CD8-positive, alpha-beta memory T cell (primary cell): ENCODE measurements at places on chromosomes 3 and 15. TPM values are rescaled to one million over a fixed set of nuclear protein-coding genes. Genes with fewer than 3 reads are reported as not detected.

The MYD88 gene
- 35.9 TPM for total RNA-seq

DNA sequence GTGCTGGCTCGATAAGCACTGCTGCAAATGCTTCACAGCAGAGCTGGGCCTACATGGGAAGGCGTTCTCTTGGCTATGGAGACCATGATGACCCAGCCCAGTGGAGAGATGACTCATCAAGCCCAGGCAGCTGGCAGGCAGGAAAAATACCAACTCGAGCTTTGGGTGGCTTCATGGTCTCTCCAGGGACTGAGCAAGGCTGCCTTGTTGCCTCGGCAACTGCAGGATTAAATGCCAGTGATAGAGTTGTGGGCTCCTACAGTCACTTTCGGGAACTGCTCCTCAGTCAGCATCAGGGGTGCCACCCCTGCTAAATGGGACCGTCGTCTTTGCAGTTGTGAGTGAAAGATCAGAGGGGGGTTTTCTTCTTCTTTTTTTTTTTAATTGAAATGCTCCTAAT, 54.6 kb upstream of the MYZAP start:
- DNase-seq, result no peak
- no peaks in the 10 kb centered on the region for H3K36me3 ChIP-seq
- H3K4me3 ChIP-seq, result no peak overlapping the region
- no peaks in the 10 kb centered on the region for H3K4me1 ChIP-seq

DNA sequence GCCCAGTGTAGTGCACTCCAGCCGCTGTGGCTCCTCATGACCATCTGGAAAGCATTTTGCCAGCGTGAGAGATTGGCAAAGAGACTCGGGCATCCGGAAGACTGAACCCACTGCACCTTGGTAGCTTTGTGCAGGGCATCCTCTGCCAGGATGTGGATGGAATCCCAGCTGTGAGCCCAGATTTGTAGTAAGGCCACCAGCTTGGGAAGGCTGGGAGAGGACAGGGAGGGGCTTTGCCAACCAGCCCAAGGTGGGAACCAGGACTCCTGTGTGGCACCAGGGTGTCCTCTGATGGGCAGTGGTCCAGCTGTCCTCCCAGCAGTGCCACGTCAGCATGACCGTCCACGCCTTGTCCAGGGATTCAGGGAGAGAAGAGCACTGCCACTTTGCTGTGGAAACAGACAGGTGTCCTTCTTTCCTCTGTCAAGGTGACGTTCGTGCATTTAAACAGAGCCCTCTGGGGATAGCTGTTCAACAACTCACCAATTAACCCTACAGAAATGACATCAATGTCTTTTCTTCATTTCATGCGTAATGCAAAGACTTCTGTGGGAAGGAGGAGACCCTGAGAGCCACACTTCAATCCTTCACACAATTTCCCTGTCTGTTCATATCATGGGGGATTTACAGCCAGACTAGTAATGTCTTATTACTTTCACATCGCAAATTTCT, 19.1 kb downstream of the KLF15 start:
- H3K27me3 ChIP-seq, result no peaks in the 10 kb centered on the region
- H3K4me1 ChIP-seq, result no peaks in the 10 kb centered on the region
- no peak overlapping the region for H3K4me3 ChIP-seq
- H3K27ac ChIP-seq, result no peak overlapping the region

DNA sequence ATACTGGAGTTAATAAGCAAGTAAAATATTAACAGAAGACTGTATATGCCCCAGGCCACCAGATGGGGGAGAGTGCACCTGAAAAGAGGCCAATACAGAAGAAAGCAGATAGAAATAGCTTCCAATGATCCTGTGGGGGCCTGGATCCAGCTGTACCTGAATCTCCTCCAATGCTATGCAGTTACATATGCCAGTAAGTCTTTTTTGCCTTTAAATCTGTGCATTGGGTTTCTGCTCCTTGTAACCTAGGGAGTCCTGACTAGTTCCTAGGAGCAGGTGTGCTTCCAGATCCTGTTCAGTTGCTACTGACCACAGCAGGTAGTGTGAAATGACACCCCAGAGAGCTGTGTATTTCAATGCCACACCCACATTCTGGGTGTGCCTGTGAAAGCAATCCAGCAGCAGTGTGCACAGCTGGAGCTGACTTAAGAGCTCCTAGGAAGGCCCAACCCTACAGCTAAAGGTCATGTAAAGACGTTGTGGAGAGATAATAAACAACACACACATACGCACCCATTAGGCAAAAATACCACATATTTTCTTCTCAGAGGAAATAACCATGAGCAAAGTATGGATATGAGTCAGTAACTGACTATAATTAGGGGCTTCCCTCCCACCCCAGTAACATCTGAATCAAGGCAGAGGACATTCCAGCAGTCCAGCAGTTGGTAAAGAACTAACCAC, 62.2 kb upstream of the AKAP13 start:
- H3K4me3 ChIP-seq, result no peak overlapping the region
- H3K36me3 ChIP-seq, result no peaks in the 10 kb centered on the region
- H3K27me3 ChIP-seq, result no peaks in the 10 kb centered on the region
- H3K4me1 ChIP-seq, result peaks cover 34% of the 10 kb centered on the region

- no peaks in the 10 kb centered on the region for H3K36me3 ChIP-seq
- peaks cover 5% of the 10 kb centered on the region for H3K4me1 ChIP-seq
- peak overlapping the region; percentile 30 for H3K27ac ChIP-seq
- H3K27me3 ChIP-seq, result peaks cover 28% of the 10 kb centered on the region
- DNase-seq, result no peak
- peak overlapping the region; percentile 19 for H3K4me3 ChIP-seq
These were observed 1.0 kb upstream of the IGF2BP2 start for GRCh38 chr3:185825639-185826481.

DNA sequence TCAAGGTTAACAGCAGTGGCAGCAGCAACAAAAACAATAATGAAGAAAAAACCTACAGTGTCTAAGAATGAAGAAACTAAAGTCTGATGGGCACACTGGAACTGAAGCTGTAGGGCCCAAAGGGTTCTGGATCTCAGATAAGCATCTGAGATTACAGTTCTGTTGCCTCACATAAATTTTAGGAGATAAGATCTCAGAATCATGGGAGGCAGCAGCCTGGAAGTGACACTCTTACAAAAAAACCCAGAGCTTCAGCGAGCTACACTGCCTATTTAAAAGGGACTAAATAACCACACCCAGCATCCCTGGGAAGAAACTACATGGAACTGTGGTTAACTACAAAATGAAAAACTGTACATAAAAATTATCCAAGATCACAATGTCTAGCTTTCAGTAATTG, 61.2 kb downstream of the PLD1 start:
- no peaks in the 10 kb centered on the region for H3K36me3 ChIP-seq
- H3K27me3 ChIP-seq, result no peaks in the 10 kb centered on the region
- no peak overlapping the region for H3K27ac ChIP-seq
- no peak overlapping the region for H3K4me3 ChIP-seq
- DNase-seq, result no peak

DNA sequence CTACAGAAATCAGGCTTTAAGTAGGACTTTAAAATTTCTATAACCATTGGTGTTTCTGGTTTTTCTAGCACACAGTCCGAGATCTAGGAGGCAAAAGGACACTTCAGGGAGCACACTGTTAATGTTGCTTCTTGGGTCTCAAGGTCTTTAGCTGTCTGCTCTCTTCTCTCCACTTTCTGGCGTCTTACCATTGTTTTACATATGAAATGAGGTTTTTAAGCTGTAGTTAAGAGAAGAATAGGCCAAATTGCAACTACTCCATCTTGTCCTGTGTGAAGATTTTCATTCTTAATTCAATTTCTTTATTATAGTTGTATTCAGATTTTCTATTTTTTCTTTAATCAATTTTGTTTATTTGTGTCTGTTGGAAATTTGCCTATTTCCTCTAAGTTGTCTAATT, 151.4 kb downstream of the WNT7A start:
- H3K4me3 ChIP-seq, result no peak overlapping the region
- no peaks in the 10 kb centered on the region for H3K4me1 ChIP-seq
- no peak for DNase-seq

The RSL24D1 gene
- total RNA-seq, result 145 TPM

GRCh38 chr15:100108846-100109245, 232.9 kb downstream of the ADAMTS17 start:
- no peak for DNase-seq
- no peak overlapping the region for H3K4me3 ChIP-seq
- H3K4me1 ChIP-seq, result peaks cover 18% of the 10 kb centered on the region

The TLR9 gene
- total RNA-seq, result 0.16 TPM

GRCh38 chr3:52838561-52839267, 3.9 kb upstream of the MUSTN1 start:
- no peak overlapping the region for H3K4me3 ChIP-seq
- peaks cover 24% of the 10 kb centered on the region for H3K4me1 ChIP-seq
- DNase-seq, result peak; percentile 18

DNA sequence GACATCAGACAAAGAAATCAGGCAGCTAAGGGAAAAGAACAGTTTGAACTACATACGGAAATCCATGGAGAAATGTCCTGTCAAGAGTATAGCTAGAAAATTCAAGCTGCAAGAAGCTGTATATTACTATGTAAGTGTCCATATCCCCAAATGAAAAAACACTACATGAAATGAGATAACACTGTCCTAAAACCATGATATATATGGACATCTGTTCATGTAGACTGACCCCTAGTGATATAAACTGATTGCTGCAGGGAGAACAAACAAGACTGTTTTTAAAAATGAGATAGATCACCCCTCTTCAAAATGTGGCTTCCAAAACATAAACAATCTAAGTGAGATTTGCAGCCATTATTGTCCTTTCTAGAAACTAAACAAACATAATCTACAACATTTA, 985.6 kb downstream of the EPHA3 start:
- no peak overlapping the region for H3K4me3 ChIP-seq
- no peaks in the 10 kb centered on the region for H3K27me3 ChIP-seq
- no peaks in the 10 kb centered on the region for H3K36me3 ChIP-seq
- H3K27ac ChIP-seq, result no peak overlapping the region

DNA sequence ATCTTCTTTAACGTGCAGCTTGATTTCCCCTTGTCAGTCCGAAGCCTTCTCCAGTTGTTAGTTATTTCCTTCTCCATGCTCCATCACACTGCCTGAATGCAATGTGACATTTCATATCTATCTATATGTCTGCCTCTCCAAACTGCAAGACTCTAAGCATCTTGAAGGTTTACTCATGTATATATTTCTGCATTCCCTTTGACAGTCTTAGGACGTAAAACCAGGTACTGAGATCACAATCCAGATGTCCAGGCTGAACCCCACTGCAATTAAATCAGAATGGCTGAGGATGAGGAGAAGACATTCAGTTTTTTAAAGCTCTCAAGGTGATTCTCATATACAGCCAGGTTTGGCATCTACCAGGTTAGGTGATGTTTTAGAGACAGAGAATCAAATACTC, 6.1 kb upstream of the SATB1 start:
- H3K4me1 ChIP-seq, result peaks cover 59% of the 10 kb centered on the region
- no peak overlapping the region for H3K4me3 ChIP-seq
- DNase-seq, result no peak
- no peaks in the 10 kb centered on the region for H3K36me3 ChIP-seq
- H3K27ac ChIP-seq, result no peak overlapping the region
- no peaks in the 10 kb centered on the region for H3K27me3 ChIP-seq

DNA sequence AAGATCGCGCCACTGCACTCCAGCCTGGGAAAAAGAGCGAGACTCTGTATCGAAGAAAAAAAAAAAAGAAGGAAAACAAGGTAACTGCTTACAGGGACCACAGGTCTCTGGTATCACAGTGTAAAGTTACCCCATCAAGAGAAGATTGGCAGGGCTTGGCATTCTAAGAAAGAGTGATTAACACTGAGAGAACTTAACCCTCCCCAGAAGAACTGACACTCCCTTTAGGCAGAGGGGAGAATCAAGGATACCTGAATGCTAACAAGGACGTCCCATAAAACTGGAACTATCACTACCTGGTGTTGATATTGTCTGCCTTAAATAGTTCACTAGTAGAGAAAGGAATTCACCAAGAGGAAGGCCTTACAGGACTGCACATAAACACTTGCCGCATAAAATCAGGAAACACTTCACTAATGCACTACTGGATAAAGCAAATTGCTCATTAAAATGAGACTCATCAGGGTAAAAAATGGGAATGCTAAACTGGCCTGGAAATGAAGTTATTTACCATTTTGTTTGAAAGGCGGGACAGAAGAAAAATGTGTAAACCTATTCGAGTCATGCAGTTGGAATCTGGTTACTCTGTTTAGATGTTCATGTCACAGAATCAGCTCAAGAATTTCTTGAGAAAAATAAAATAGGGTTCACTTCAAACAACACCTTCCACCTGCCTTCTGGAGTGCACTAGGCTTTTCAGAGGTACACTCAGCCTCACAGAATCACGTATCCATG, 121.6 kb downstream of the FOXP1 start:
- H3K4me1 ChIP-seq, result peaks cover 36% of the 10 kb centered on the region
- no peak overlapping the region for H3K27ac ChIP-seq
- no peaks in the 10 kb centered on the region for H3K27me3 ChIP-seq

The GRIP2 gene
- not detected for total RNA-seq
